Immature natural killer cell (primary cell): ENCODE measurements at places on chromosomes 2 and 18. TPM values are rescaled to one million over a fixed set of nuclear protein-coding genes. Genes with fewer than 3 reads are reported as not detected.

DNA sequence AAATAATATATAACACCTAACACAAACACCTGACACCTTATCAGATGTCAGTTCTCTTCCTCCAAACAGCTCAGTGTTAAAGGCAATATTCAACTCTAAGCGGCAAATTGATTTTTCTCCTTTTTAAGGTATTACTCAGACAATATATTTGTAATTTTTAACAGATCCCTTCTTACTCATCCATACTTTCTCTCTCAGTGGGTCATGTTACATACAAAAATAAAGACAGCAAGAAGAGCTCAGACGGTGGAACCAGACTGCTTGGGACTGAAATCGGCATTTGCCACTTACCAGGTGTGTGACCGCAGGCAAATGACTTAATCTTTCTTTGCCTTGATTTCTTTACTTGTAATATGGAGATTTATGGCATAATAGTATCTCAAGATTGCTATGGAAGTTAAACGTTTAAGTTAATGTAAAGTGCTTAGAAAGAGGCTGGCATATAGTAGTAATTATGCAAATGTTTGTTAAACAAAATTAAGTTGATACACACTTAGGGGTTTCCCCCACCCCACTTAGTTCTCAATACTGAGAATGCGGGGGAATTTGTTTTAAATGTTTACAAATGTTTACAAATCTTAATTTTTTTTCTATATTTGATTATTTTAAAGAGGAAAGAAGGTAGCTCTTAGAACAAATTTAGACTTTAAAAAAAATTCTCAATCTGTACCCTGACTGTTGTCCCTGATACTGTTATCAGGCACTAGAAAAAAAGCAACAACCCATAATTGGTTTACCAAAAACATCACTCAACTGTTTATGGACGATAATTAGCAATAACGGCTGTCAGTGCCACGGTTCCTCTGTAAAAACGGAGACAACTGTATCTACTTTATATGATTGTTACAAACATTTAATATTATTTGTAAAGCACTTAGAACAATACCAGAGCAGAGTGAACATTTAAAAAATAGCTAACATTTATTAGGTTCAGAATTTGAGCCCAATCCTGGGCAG is 25.6 kb downstream of the MAP3K2 start:
- H3K36me3 ChIP-seq = no peaks in the 10 kb centered on the region
- H3K27me3 ChIP-seq = no peaks in the 10 kb centered on the region
- H3K4me3 ChIP-seq = no peak overlapping the region
- H3K4me1 ChIP-seq = peaks cover 94% of the 10 kb centered on the region

DNA sequence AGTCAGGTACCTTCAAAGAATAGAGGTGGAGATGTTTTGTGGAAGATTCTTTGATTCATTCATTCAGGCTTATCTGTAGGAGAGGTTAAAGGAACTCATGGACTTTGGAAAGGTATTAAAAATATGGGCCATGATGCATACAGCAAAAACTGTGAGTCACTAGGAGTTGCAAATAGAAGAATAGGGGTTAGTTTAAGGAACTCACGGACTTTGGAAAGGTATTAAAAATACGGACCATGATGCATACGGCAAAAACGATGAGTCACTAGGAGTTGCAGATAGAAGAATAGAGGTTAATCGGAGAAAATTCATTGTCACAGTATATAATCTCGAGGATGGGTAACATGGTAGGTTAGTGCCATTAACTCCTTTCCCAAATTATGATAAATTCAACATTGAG is 41.2 kb downstream of the SLC9A2 start:
- H3K27me3 ChIP-seq = peaks cover 3% of the 10 kb centered on the region
- H3K4me3 ChIP-seq = no peak overlapping the region
- H3K36me3 ChIP-seq = no peaks in the 10 kb centered on the region
- no peak overlapping the region for H3K27ac ChIP-seq
- no peak for DNase-seq

Gene SNORC
- not detected for polyA plus RNA-seq

- H3K36me3 ChIP-seq = no peaks in the 10 kb centered on the region
- H3K27ac ChIP-seq = no peak overlapping the region
- H3K4me3 ChIP-seq = no peak overlapping the region
- H3K4me1 ChIP-seq = peaks cover 23% of the 10 kb centered on the region
- peaks cover 7% of the 10 kb centered on the region for H3K27me3 ChIP-seq
These were observed 80.6 kb downstream of the MOGAT1 start for GRCh38 chr2:222751821-222752719.

- no peak overlapping the region for H3K27ac ChIP-seq
- DNase-seq = no peak
- no peaks in the 10 kb centered on the region for H3K27me3 ChIP-seq
- no peak overlapping the region for H3K4me3 ChIP-seq
These were observed 42.4 kb downstream of the MBD2 start for GRCh38 chr18:54181856-54182602.

Gene IL1RL1
- polyA plus RNA-seq = not detected

Gene CPLX4
- not detected for polyA plus RNA-seq

DNA sequence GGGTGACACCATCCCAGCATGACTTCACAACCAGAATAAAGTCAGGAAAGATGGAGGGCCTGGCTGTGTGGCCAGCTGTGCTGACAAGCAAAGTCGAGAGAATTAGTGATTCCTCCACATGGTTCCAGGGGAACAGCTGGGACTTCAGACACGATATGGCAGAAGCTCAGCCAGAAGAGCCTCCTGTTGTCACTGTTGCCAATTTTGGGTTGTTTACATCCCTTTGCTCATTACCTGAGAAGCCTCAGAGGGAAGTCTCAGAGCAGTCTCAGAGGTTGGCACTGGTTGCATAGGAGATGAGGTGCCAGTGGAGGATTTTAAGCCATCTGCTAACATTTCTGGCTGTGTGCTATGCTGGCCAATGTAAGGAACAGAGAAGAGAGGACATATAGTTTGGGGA is 16.0 kb downstream of the LINC00305 start:
- no peaks in the 10 kb centered on the region for H3K27me3 ChIP-seq
- no peak for DNase-seq
- H3K27ac ChIP-seq = no peak overlapping the region

- H3K4me3 ChIP-seq = no peak overlapping the region
- no peaks in the 10 kb centered on the region for H3K4me1 ChIP-seq
- H3K36me3 ChIP-seq = no peaks in the 10 kb centered on the region
- peaks cover 13% of the 10 kb centered on the region for H3K27me3 ChIP-seq
These were observed 13.8 kb downstream of the CERKL start for GRCh38 chr2:181643151-181643550.

DNA sequence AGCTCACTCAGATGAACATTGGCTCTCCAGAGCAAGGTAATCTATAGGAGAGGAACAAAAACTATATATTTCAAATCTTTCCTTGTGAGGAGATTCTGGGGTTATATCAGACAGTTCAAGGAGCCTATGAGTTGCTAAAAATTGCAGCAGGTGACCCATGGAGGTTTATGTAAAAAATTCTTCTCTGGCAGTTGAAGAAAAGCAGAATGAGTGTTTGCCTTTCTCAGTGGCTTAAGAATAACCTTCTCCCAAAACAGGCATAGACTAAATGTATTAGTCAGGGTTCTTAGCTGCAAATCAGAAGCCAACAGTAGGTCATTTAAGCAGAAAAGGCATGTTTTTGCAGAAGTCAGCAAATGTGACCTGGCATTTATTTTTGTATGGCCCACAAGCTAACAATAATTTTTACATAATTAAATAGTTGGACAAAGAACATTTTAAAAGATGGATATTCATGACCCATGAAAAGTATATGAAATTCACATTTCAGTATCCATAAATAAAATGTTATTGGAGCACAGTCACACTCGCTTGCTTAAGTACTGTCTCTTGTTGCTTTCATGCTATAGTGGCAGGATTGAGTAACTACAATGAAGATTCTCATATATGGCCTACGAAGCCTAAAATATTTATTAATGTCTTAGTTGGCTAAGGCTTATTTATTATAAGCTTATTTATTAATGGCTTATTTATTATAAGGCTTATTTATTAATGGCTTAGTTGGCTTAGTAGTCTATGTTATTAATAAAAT is 93.4 kb upstream of the TLK1 start:
- no peaks in the 10 kb centered on the region for H3K36me3 ChIP-seq
- peaks cover 8% of the 10 kb centered on the region for H3K27me3 ChIP-seq
- H3K4me1 ChIP-seq = no peaks in the 10 kb centered on the region
- no peak for DNase-seq

Gene LHCGR
- not detected for polyA plus RNA-seq

DNA sequence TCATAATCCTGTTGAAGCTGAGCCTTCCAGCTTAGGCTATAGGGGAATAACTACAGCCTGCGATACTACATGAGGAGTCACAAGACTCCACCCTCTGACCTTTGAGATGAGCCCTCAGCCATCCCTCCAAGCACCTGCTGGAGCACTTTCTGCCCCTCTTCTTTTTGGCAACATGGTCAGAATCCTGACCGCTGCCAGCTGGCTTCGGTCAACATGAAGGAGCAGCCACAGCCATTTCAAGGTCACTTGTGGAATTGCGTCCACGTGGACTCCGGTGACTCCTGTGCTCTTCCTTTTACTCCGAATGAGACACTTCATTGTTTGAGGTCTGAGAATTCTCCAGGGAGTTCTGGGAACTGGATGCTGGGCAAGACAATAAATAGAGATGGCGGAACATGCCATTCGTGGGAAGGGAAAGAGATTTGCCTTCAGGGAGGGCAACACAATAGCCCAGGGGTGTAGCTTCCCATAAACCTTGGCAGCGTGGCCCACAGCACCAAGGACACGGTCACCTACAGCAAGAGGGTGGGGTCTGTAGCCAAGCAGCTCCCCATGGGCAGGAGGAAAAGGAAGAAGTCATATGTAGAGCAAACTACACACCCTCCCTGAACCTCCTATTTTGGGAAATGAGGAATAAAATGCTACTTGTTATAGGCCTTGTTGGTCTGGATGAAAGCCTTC is 73.3 kb upstream of the PPP1CB start:
- H3K4me1 ChIP-seq = peaks cover 19% of the 10 kb centered on the region
- H3K36me3 ChIP-seq = no peaks in the 10 kb centered on the region
- H3K27me3 ChIP-seq = peaks cover 2% of the 10 kb centered on the region
- no peak overlapping the region for H3K27ac ChIP-seq
- no peak for DNase-seq
- H3K4me3 ChIP-seq = no peak overlapping the region

DNA sequence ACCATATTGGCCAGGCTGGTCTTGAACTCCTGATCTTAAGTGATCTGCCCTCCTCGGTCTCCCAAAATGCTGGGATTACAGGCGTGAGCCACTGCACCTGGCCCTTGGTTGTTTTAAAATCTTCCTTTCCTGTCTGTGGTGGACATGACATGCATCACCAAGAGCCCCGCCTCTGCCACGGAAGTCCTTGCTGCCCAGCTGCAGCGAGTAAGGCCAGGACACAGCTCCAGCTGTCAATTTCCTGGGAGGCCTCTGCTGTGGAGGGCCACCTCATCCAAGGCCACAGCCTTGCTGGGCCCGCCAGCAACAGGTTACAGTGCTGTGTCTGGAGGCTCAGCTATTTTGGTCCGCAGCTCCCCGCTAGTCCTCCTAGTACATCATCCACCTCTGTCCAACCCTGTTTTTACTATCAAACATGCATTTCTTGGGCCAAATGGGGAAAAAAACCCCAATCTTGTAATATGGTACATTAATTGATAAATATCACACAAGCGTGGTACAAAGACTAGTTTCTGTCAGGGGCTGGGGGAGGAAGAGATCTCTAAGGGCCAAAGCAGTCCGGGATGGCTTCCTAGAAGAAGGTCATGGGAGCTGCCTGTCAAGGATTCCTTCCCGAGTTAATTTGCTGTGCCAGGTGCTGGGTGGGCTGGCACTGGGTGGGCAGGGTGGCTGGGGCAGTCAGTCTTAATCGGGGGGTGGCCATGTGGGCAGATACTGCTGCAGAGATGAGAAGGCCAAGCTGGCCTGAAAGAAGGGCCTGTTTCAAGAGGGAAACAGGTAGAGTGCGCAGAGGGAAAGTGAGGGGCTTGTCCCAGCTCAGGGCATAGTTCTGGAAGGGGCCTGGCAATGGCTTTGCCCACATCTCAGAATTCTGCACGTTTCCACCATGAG is 100.5 kb downstream of the INHBB start:
- no peak overlapping the region for H3K4me3 ChIP-seq
- no peak overlapping the region for H3K27ac ChIP-seq
- peaks cover 2% of the 10 kb centered on the region for H3K4me1 ChIP-seq
- DNase-seq = no peak
- H3K27me3 ChIP-seq = peaks cover 2% of the 10 kb centered on the region

- no peak for DNase-seq
- H3K4me3 ChIP-seq = no peak overlapping the region
- H3K27ac ChIP-seq = no peak overlapping the region
- no peaks in the 10 kb centered on the region for H3K27me3 ChIP-seq
These were observed 238.7 kb downstream of the ERBB4 start for GRCh38 chr2:212299943-212300342.

DNA sequence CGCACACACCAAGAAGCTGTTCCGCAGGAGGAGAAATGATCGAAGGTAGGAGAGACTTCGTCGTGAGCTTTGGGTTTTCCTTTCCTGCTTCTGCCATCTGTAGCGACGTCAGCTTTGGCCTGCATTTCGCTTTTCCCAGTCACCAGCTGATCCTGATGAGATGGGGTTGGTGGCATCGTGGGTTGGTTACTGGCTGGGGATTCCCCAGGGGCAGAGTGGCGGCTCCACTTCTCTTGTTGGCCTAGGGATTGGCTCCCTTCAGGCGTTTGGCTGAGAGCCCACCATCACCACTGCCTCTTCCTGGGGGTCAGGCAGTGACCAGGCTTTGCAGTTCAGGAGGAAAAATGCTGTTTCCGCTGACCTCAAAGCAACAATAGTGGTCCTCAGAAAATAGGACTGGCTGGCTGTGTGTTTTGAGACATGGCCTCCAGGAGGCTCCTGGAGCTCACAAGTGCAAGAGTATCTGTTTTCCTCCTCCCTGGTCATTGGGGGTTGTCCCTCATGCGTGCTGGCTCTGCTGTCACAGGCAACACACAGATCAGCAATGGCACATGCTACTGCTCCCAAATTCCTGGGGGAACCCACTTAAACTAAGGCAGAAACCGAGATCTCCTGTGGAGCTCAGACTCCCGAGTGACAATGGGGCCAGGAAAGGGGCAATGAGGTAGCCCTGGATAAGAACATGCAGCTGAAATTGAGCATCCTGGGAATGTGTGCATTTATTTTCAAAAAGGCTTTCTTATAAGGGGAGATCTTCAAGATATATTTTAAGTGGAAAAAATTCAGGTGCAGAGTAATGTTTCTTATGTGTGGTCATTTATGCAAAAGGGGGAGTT is 173.0 kb downstream of the CTIF start:
- H3K4me3 ChIP-seq = no peak overlapping the region
- H3K4me1 ChIP-seq = peaks cover 2% of the 10 kb centered on the region
- H3K27ac ChIP-seq = no peak overlapping the region
- peaks cover 6% of the 10 kb centered on the region for H3K27me3 ChIP-seq

- no peaks in the 10 kb centered on the region for H3K27me3 ChIP-seq
- no peak overlapping the region for H3K27ac ChIP-seq
- DNase-seq = no peak
- H3K4me3 ChIP-seq = no peak overlapping the region
These were observed 95.1 kb downstream of the FIGN start for GRCh38 chr2:163640542-163641193.

Gene LYPD6B
- not detected for polyA plus RNA-seq

GRCh38 chr2:194566907-194567660 is 1089.9 kb upstream of the SLC39A10 start:
- H3K36me3 ChIP-seq = no peaks in the 10 kb centered on the region
- H3K27ac ChIP-seq = no peak overlapping the region
- H3K4me3 ChIP-seq = no peak overlapping the region
- no peaks in the 10 kb centered on the region for H3K4me1 ChIP-seq
- no peak for DNase-seq
- H3K27me3 ChIP-seq = no peaks in the 10 kb centered on the region

- no peak overlapping the region for H3K27ac ChIP-seq
- peaks cover 2% of the 10 kb centered on the region for H3K27me3 ChIP-seq
- H3K36me3 ChIP-seq = no peaks in the 10 kb centered on the region
- H3K4me3 ChIP-seq = no peak overlapping the region
These were observed 355.1 kb downstream of the TXNL1 start for GRCh38 chr18:56283316-56283715.

GRCh38 chr18:36593001-36593400 is 235.8 kb downstream of the TPGS2 start:
- no peaks in the 10 kb centered on the region for H3K27me3 ChIP-seq
- no peak overlapping the region for H3K4me3 ChIP-seq
- no peaks in the 10 kb centered on the region for H3K4me1 ChIP-seq
- no peaks in the 10 kb centered on the region for H3K36me3 ChIP-seq
- no peak overlapping the region for H3K27ac ChIP-seq
